ENCODE measurements at places on chromosomes 7 and 10. TPM values are rescaled to one million over a fixed set of nuclear protein-coding genes. Genes with fewer than 3 reads are reported as not detected.

DNA sequence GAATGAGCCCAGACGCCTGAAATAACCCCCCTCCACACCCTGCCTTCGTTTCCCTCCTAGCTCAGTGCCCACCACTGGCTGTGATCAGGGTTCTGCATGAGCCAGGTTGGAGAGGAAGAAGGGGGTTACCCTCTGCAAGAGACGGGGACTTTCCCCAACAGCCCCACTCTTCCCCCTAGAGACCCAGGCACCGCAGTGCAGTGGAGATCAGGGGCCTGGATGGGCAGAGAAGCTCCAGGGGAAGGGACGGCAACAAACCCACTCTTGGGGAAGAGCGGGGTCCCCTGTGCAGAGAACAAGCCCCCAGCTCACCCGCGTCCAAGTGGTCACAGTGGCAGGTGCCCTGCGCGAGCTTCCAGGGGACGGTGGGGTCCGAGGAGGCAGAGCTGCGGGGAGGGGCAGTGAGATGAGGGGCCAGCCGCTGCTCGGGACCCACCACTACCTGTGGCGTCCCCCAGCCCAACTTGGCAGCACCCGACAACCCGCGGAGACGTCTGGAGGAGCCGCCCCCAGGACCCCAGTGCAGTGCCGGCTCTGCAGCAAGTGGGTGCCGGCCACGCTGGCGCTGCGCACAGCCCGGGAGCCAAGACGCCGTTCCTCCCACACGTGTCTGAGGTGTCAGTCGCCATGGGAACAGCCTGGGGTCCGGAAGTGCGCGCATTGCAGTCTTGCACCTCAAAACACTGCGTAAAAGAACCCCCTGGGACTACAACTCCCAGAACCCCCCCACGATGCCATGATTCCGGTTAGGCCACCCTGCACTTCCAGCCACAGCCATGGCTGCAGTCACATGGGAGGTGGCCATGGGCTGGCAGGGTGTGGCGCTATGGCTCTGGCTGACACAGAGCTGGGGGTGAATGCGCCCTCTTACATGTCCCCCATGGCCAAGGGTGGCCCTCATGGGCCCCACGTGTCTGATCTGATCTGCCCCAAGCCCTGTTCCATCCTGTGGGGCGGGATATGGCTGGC, 45.8 kb upstream of the WIPI2 start:
- peak; percentile 79 for DNase-seq
- H3K36me3 ChIP-seq, result no peaks in the 10 kb centered on the region
- peak overlapping the region; percentile 57 for H3K4me3 ChIP-seq
- H3K27me3 ChIP-seq, result no peaks in the 10 kb centered on the region
- H3K4me1 ChIP-seq, result peaks cover 16% of the 10 kb centered on the region
- no peak overlapping the region for H3K27ac ChIP-seq

Gene ATOH7
- not detected for total RNA-seq

DNA sequence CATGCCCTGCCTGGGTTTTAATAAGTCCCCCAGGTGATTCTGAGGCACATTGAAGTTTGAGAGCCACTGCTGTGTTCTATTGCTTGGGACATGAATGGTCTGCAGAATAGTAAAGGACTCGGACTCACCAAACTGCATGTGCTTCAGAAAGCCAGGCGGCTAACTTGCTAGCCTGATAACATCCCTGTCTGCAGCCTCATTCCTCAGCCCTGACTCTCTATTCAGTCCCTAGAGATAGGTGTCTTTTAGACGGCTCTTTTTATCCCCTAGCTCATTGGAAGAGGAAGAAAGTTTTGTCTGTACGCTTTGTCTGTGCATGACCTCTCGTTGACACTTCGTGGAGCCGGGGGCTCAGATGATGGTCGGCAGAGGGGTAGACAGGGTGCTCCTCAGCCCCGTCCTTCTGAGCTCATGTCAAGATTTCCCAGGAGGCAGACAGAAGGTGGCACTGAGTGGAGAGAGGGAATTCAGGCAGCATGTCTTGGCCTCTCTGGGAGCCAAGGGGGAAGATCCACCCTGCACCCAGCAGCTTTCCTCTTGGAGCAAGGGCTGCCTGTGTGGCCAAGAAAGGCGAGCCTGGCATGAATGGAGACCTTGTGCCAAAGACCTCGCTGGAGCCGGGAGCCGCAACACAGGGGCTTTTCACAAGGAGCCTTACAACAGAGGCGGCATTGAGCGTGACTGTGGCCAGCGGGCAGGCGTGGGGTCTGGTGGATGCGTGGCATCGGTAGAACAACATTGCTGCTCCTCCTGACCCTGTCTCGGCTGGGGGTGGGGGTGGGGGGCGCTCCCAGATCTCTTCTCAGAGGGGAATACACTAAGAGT, 51.1 kb upstream of the PODXL start:
- H3K27me3 ChIP-seq, result peaks cover 32% of the 10 kb centered on the region
- peaks cover 6% of the 10 kb centered on the region for H3K4me1 ChIP-seq
- no peak overlapping the region for H3K4me3 ChIP-seq
- no peak overlapping the region for H3K27ac ChIP-seq

- peak overlapping the region; percentile 18 for H3K4me3 ChIP-seq
- H3K36me3 ChIP-seq, result no peaks in the 10 kb centered on the region
- H3K27me3 ChIP-seq, result no peaks in the 10 kb centered on the region
- no peak for DNase-seq
Measured at GRCh38 chr10:22618078-22618785, 96.1 kb downstream of the PIP4K2A start.

Gene H2BK1
- 4.4 TPM for total RNA-seq

Gene NEUROG3
- total RNA-seq, result 0.39 TPM

DNA sequence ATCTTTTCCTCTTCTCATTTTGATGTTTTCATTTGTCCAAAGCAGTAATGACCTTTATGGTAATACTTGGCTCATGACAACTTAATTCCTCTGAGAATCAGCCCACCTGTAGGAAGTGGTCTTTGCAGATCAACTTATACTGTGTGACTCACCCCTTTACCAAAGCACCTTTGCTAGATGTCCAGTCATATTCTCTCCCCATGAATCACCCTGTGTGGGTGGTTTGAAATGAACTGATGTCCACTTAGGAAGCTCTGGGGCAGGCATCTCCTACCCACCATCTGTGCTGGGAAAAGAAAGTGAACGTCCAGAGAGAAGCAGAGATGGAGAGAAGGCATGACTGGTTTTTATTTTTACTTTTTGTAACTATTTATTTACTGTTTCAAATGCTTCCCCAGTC, 410.3 kb downstream of the KIF20B start:
- peaks cover under 1% of the 10 kb centered on the region for H3K27me3 ChIP-seq
- no peak overlapping the region for H3K27ac ChIP-seq
- no peak overlapping the region for H3K4me3 ChIP-seq
- H3K36me3 ChIP-seq, result no peaks in the 10 kb centered on the region

DNA sequence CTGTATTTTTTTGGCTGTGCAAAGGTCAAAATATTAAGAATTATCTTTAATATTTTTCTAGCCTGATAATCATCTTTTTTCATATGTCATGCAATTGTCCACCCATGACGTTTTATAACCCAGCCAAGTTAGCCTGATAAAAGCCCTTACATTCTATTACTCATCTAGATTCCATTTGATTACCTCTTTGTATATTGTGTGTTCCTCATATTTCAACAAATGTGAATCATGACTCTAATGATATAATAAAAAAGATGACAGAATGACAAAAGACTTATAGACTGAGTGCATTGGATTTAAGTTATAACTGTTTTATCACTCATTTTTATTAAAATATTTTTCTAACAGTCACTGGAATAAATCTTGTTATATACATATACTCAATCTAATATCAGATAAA, 1560.0 kb upstream of the LRRTM3 start:
- H3K27ac ChIP-seq, result no peak overlapping the region
- DNase-seq, result no peak
- no peaks in the 10 kb centered on the region for H3K36me3 ChIP-seq
- H3K4me1 ChIP-seq, result no peaks in the 10 kb centered on the region
- H3K4me3 ChIP-seq, result no peak overlapping the region

GRCh38 chr7:139646566-139646965, 123.1 kb downstream of the CLEC2L start:
- peak overlapping the region; percentile 6 for H3K27ac ChIP-seq
- H3K36me3 ChIP-seq, result no peaks in the 10 kb centered on the region
- peaks cover 77% of the 10 kb centered on the region for H3K4me1 ChIP-seq
- no peak overlapping the region for H3K4me3 ChIP-seq

DNA sequence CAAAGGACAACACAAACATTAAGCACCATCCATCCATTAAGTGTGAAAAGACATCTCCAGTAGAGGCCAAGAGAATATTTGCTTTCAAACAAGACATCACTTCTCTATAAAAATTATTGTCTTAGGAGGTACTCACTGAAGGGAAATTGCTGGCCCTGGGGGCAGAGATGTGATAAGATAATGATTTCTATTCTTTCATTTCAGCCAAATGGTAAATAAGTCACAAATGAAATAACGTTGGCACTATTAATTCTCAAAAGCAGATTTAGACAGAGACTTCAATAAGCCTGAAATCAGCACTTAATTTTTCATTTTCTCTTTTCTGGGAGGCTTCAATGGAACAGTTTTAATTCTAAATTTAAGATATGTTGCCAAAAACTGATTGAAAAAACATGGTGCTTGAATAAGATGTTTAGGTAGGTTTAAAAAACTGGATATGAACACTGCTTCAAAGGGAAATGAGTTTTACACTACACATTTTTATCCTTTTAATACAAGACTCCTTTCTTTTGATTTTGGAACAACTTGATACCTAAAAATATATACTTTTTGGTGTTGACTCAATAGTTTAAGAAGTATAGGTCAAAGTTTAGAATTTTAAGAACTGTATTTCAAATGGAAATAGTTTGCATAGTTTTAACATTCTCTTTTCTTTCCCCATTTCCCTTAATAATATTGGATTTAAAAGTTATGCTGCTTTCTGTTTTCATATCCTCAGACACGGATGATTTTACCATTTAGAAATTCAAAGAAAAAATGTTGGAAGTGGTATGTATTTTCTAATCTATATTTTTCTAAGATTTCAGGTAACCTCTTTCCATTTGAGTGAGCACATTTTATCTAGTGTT, 204.0 kb downstream of the AHR start:
- H3K27ac ChIP-seq, result no peak overlapping the region
- no peaks in the 10 kb centered on the region for H3K4me1 ChIP-seq
- no peaks in the 10 kb centered on the region for H3K27me3 ChIP-seq
- H3K4me3 ChIP-seq, result no peak overlapping the region

Gene SVOPL
- total RNA-seq, result not detected

Gene CPA4
- total RNA-seq, result 0.32 TPM

DNA sequence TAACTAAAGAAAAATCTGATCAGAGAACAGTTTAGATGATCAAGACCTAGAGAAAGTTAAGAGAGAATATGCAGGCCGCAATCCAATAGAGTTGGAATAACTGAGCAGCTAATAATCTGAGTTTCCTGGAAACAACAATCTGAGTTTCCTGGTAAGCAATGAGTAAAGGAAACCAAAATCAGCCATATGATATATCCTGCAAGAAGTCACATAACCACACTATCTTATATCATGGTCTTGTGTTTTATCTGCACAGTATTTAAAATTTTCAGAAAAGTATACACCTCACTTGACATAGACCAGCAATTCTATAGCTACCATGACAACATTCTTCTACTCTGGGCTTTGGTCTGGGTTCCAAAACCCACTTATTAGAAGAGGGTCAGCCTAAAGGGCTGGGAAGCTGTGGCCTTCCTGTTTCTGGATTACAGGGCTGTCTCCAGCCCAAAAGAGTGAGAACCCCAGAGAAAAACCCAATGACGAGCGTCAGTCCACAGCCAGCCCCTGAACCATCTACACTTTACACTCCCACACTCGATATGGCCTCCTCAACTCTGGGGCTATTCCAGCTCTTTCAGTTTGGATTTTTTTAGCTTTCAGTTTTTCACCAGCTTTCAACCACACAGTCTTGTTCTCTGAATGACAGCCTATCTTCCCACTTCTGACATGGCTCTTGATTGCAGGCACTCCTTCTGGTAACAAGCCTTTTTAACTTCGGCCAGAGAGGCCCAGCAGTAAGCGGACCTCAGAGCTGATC, 110.4 kb downstream of the GLI3 start:
- no peak overlapping the region for H3K27ac ChIP-seq
- peaks cover 5% of the 10 kb centered on the region for H3K4me1 ChIP-seq
- H3K27me3 ChIP-seq, result peaks cover 9% of the 10 kb centered on the region
- no peaks in the 10 kb centered on the region for H3K36me3 ChIP-seq
- no peak for DNase-seq

- H3K27ac ChIP-seq, result no peak overlapping the region
- H3K4me1 ChIP-seq, result no peaks in the 10 kb centered on the region
- no peak overlapping the region for H3K4me3 ChIP-seq
- H3K27me3 ChIP-seq, result no peaks in the 10 kb centered on the region
- H3K36me3 ChIP-seq, result no peaks in the 10 kb centered on the region
Measured at GRCh38 chr10:64007157-64007556, 486.0 kb downstream of the REEP3 start.

- H3K4me1 ChIP-seq, result peaks cover 20% of the 10 kb centered on the region
- no peak overlapping the region for H3K27ac ChIP-seq
Measured at GRCh38 chr10:124619802-124620490, 124.2 kb downstream of the FAM53B start.

DNA sequence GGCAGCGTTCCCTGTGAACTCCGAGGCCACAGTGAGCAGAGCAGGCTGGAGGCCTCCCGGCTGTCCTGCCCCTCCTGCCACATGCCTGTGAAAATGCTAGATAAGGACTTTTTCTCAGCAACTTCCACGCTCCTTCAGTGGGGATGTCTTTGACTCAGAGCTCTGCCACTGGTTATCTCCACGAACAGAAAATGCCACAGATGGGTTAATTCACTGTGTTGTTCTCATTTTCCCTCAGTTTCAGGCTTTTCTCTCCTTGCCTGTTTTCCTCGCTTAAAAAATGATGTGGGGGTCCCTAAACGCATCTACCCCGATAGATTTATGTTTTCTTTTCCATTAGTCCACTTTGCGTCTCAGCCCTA, 51.3 kb downstream of the IKZF1 start:
- peak overlapping the region; percentile 96 for H3K27ac ChIP-seq
- H3K4me3 ChIP-seq, result peak overlapping the region; percentile 66
- no peaks in the 10 kb centered on the region for H3K27me3 ChIP-seq

Gene TMEM184A
- not detected for total RNA-seq

- H3K4me1 ChIP-seq, result no peaks in the 10 kb centered on the region
- no peaks in the 10 kb centered on the region for H3K27me3 ChIP-seq
- H3K36me3 ChIP-seq, result no peaks in the 10 kb centered on the region
- H3K4me3 ChIP-seq, result no peak overlapping the region
- no peak overlapping the region for H3K27ac ChIP-seq
- DNase-seq, result no peak
Measured at GRCh38 chr10:76257816-76258215, 826.4 kb downstream of the LRMDA start.

Gene PTPN20
- total RNA-seq, result 0.99 TPM

- H3K4me1 ChIP-seq, result peaks cover 9% of the 10 kb centered on the region
- no peak for DNase-seq
- H3K27me3 ChIP-seq, result peaks cover 24% of the 10 kb centered on the region
- no peak overlapping the region for H3K4me3 ChIP-seq
- no peaks in the 10 kb centered on the region for H3K36me3 ChIP-seq
- H3K27ac ChIP-seq, result no peak overlapping the region
Measured at GRCh38 chr7:154868921-154869320, 134.0 kb downstream of the PAXIP1 start.

- no peaks in the 10 kb centered on the region for H3K4me1 ChIP-seq
- no peaks in the 10 kb centered on the region for H3K36me3 ChIP-seq
- peaks cover 18% of the 10 kb centered on the region for H3K27me3 ChIP-seq
- H3K27ac ChIP-seq, result no peak overlapping the region
- DNase-seq, result no peak
- H3K4me3 ChIP-seq, result no peak overlapping the region
Measured at GRCh38 chr7:29319719-29320521, 125.3 kb downstream of the CHN2 start.

Gene WDR37
- 18.7 TPM for total RNA-seq

Data from activated T-cell treated with anti-CD3 and anti-CD28 coated beads, Interleukin-2, amount 50 U/mL, for 72 hours (primary cell).